Suppressor macrophage treated with lipopolysaccharide for 1 hour (primary cell): ENCODE measurements at places on chromosomes 6 and 20.

DNA sequence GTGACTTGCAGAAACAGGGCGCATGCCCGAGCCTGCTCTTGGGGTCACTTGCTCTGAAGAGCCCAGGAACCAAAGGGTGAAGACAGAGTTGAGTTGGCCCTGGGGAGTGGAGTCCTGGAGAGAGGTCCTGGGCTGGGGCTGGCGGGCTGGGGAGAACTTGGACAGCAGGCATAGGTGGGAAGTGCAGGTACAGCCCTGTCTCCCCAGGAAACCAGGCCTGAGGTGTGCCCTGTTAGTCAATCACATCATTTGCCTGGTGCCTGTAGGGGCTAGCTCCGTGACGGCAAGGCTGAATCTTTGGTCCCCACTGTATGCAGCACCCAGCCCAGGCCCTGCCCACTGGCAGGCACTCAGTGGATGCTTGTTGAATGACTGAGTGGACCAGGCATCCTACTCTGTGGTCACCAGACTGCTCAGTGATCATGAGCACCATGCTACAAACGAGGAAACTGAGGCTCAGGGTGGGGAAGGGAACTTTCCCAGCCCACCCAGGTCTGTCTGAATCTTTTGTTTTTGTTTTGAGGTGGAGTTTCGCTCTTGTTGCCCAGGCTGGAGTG lies 15.6 kb upstream of the NOL4L start:
- no peak for DNase-seq

GRCh38 chr6:26152226-26153101 lies 65.2 kb downstream of the HFE start:
- DNase-seq = no peak

DNA sequence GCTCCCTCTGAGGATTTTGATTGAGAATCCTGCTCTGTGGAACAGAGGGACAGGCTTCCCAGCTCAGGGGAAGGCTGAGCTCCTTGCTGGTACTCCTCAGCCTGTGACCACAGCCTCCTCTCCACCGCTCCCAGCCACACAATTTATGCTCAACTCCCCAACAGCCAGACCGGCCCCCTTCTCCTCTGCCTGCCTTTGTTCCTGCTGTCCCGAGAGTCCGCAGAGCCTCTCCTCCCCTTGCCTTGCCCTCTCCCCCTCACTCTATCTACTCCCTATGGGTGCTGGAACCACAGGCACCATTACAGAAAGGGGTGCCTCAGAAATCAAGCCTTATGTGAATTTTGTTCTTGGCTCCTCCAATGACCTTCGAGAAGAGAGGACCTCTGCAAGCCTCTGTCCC lies 15.9 kb downstream of the MAP1LC3A start:
- no peak for DNase-seq

- no peak for DNase-seq
Measured at GRCh38 chr6:113425977-113426660, 431.0 kb upstream of the MARCKS start.

DNA sequence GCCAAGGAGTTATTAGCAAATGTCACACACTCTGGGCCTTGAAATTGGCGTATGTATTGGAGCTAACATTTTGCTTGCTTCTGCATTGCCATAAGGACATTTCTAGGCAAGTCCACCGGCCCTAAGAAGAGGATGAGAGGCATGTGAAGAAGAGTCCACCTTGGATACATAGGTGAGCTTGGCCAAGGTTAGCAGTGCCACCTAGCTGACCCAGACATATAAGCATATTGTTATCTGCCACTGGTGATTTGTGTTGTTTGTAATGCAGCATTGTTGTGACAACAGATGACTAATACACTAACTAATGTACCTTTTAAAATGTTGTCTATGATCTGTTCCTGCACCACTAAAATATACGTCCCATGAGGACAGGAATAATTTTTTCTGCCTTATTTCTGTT lies 24.8 kb upstream of the HLA-DQA2 start:
- DNase-seq = no peak

DNA sequence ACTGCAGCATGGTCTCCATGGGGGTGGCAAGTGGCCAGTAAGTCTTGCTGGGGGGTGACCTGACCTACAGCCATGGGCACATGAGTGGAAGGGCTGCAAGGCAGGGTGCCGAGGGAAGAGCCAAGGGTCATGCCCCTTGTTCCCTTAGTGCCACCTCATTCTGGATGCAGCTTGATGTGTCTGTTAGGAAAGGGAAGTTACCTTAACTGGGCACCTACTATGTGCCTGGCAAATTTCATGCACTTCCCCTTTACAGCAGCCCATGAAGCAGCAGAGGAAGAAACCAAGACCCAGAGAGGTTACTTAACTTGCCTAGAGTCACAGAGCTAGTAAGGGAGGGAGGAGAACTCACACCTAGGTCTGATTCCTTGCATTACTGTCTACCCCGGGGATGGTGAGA lies 174.0 kb downstream of the MRPL14 start:
- no peak for DNase-seq

- DNase-seq = no peak
Measured at GRCh38 chr20:64242003-64242796, 13.3 kb upstream of the PCMTD2 start.

DNA sequence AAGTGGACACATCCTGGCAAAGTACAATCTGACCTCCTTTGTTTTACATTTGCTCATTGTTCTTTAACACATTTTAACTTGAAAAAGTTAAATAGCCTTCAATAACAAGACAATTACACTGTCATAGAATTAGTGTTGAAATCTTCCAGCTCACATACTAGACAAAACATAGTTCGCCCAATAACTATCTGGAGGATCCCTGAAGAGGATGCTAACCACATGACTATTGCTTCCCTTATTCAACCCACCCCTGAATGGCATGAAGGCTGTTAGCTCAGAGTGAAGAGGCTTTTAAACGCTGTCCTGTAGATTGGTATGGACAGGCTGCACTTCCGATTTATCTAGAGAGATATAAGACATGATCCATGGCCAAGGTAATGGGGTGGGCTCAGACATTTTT lies 15.0 kb upstream of the DSE start:
- DNase-seq = no peak

DNA sequence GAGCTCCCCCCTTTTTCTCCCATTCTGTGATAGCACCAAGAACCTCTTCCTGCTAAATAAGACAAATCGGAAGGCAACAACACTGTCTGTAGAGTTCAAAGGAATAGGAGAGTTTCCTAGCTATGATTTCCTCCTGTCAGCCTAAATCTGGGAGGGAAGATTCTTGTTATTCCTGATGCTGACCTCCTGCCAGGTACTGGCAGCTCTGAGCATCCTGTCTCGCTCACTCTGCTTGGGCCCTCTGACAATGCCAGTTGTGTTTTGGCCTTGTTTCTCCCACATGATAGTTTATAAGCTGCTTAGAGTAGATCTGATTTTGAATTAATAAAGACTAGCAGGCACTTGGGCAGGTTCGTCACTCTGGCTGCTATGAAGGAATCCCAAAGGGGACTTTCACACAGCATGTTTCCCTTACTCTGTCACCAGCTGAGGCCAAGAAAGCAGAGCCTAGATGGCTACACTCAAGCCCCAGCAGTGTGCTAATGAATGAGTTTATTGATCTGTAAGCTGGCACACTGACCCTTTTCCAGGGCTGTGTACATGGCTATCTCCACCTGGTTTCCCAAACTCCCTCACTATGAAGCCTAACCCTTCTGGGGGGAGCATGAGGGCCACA lies 52.3 kb downstream of the UQCC1 start:
- DNase-seq = no peak

GRCh38 chr6:8080362-8081151 lies 16.4 kb upstream of the BLOC1S5 start:
- peak; percentile 86 for DNase-seq

- peak; percentile 69 for DNase-seq
Measured at GRCh38 chr6:26284537-26285142, 80.4 kb upstream of the BTN3A2 start.

- peak; percentile 79 for DNase-seq
Measured at GRCh38 chr6:12275107-12275506, 15.1 kb upstream of the EDN1 start.

DNA sequence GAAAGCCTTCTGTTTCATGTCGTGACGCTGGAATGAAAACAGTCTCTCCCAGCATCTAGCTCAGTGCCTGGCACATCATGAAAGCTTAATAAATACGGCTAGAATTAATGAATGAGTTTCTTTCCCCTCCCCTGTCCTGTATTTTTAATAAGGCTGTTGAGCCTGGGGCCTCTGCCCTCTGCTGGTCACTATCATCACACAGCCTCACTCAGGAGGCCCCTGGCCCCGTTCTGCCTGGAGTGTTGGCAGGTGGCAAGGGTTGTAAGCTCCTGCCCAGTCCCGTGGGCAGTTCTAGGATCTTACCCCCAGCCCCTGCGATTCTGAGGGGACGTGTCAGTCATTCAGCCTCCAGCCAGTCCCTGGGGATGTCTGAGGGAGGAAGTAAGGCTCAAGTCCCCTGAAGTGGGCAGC lies 41.4 kb downstream of the PHACTR3 start:
- DNase-seq = peak; percentile 6

DNA sequence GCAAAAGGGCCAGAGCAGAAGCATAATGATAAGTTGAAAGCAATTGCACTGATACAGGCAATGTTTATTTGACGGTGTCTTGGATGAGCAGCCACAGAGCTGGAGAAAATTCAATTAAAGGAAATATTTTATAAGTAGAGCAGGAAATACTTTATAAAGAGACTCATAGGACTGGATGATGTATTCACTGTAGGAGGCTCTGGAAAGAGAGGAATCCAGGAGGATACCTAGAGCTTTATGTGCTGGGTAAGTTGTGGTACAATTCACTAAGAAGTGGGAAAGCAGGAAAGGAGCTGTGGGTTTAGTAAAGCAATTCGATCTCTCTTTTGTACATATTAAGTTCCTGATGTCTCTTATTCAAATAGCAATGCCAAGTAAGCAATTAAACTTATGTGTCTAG lies 86.3 kb downstream of the C6orf118 start:
- DNase-seq = no peak

DNA sequence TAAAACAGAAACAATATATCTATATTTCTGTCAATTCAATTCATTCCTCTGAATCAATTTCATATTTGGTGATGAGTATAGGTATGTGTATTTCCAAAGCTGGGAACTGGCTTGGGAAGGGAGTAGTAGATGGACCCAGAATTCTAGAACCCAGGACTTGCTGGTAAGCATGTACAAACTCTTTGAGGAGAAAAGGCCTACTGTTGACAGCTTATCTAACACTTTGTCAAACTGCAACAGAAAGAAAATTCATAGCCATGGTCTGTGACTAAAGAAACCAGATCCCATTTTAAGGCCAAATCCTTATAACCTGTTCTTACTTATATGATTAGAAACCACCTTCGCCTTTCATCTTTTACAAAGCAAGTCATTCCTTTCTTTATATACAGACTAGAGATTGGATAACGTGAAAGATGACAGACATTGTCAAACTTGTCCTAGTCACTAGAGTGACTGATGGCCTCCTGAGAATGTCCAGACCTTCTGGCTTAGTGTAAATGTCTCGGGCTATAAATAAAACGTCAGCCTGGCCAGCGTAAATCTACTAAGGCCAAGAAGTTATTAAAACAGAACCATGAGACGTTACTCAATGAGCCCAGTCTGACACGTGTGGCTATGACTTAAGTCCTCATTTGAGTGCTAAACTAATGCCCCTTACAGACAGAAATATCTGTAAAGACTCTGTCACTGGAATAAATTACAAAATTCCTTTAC lies 152.3 kb downstream of the ALDH8A1 start:
- no peak for DNase-seq
